ENCODE measurements at places on chromosomes 5 and 9.
A peak's percentile ranks its signal among the peaks of the same experiment; 100 is the strongest.

DNA sequence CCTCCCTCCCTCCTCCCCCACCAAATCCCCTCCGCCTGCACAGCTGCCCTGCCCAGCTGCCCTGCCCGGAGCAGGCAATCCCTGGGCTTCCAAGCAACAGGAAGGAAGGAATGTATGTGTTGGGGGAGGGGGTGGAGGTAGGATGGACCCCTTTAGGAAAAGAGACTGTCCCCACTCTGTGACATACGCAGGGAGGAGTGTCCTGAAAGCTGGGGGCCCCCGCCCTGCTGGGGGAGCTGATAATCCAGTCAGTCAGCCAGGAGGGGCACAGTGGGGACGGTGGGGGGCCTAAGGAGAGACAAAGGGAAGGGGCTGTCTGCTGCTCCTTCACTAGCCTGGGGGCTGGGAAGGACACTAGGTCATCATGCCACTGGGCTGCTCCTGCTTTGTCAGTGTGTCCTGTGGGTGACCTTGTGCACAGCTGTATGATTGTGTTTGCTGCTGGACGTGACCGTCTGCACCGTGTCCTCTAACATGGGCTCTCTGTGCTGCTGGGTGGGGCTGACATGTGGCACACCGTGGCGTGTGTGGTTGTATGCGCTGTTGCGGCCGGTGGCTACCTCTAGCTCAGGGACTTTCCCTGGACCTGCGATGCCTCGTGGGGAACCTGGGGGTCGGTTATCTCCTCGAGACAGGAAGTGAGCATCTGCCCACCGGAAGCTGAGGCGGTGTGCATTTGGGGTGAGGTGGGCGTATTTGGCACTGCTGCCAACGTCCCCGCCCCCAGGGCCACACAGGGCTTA is 3.0 kb downstream of the N4BP3 start:
- DNase-seq: no peak

- DNase-seq: no peak
These were observed 137.7 kb upstream of the ALDH1B1 start for GRCh38 chr9:38254756-38255155.

GRCh38 chr9:121748074-121748473 is 96.6 kb downstream of the DAB2IP start:
- no peak for DNase-seq

GRCh38 chr9:30020161-30020560 is 2364.3 kb upstream of the ACO1 start:
- DNase-seq: no peak

- no peak for DNase-seq
These were observed 40.6 kb downstream of the SIL1 start for GRCh38 chr5:139157556-139157955.

- DNase-seq: peak; percentile 98
These were observed 163.9 kb downstream of the PIK3R1 start for GRCh38 chr5:68379275-68380036.

DNA sequence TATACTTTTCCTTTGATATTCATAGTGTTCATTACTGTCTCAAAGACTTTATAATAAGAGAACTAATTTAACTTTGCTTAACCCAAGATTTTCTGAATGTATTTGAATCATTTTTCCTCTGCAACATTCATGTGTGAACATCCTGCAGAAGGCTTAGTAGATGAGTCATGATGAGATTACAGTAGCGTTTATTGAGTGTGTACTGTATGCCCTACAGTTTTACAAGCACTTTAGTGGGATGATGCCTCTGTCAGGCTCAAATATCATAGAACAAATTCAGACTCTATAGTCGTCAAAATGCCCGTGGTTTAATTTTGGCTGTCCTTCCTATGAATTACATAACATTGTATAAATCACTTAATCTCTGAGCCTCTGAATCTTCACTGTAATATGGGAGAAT is 41.2 kb downstream of the FYB1 start:
- peak; percentile 82 for DNase-seq

DNA sequence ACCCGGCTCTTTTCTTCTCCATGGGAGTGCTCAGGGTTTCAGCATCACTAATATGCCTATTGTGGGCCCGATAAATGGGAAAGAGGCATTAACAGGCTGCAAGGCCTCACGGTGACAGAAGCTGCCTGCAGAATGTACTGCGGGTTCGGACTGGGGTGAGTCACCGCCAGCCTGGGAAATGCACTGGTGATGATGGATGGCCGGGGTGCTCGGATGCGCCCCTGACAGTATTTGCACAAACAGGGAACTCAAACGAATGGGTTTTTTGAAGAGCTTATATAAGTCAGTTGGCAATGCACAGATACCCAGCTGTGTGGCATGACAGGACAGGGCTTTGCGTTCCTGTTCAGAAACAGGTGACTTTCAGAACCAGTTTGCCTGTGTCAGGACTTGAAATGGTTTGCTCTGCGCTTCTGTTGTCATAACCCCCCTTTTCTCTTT is 42.0 kb upstream of the PITX1 start:
- no peak for DNase-seq

DNA sequence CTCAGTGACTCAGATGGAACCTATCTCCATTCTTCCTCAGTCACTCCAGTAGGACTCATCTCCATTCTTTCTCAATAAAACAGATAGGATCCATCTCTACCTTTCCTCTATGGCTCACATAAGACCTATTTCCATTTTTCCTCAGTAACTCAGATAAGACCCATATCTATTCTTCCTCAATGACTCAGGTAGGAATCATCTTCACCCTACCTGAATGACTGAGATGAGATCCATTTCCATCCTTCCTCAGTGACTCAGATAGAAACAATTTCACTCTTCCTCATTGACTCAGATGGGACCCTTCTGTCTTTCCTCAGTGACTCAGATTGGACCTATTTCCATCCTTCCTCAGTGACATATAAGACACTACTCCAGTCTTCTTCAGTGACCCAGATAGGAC is 165.1 kb downstream of the FBXO4 start:
- DNase-seq: no peak

- DNase-seq: no peak
These were observed 478.1 kb upstream of the CDH9 start for GRCh38 chr5:27516437-27516836.

- peak; percentile 70 for DNase-seq
These were observed 25.1 kb upstream of the CDKN2AIPNL start for GRCh38 chr5:134436523-134437339.

DNA sequence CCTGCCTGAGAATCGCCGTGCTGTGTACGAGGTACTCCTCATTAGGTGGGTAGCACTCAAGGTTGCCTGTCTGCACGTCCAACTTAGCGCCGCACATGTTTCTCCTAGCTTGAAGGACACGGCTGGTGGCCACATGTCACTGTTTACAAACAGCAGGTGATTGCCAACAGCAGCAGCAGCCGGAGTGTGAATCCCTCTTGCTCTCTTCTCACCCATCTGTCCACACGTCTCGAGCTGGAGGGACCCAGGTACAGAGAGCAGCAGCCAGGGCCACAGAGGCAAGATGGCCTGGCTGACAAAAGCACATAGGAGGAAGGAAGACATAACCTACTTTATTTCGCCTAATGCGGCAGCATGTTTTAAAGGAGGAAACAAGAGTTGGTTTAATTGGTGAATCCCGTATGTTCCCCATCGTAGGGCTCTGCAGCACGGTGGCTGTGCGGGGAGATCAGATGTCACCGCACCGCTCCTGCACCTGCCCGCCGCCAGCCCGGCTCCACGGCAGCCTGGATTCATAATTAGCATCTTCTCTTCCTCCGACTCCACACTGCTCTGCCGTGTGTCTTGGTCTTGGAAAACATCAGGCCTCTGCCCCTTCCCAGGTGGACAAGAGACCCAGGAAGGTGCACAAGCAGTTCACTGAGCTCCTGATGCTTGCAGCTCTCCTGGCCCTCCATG is 201.6 kb upstream of the IRX1 start:
- DNase-seq: no peak

- DNase-seq: no peak
These were observed 22.2 kb upstream of the FABP6 start for GRCh38 chr5:160207061-160207460.

GRCh38 chr5:63697811-63698210 is 264.4 kb downstream of the HTR1A start:
- no peak for DNase-seq

GRCh38 chr5:135491552-135492318 is 39.6 kb upstream of the TIFAB start:
- DNase-seq: no peak

- DNase-seq: no peak
These were observed 99.8 kb upstream of the SARDH start for GRCh38 chr9:133837627-133838597.

DNA sequence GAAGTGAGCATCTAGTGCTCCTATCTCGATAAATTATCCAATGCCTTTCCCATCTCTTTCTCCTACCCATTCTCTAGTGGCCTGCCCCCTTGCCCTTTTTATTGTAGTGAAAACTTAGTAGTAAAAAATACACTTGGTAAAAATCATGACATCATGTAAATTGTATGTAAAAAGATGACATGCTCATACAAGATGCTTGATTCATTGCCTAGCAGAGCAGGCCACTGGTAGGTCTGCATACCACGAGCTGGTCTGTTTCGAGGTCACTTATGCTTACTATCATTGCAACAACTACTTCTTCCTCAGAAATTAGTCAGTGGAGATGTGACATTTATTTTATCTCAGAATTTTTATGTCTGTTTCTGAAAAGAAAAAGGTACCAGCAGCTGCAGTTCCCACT is 177.3 kb downstream of the C9orf152 start:
- DNase-seq: peak; percentile 48

DNA sequence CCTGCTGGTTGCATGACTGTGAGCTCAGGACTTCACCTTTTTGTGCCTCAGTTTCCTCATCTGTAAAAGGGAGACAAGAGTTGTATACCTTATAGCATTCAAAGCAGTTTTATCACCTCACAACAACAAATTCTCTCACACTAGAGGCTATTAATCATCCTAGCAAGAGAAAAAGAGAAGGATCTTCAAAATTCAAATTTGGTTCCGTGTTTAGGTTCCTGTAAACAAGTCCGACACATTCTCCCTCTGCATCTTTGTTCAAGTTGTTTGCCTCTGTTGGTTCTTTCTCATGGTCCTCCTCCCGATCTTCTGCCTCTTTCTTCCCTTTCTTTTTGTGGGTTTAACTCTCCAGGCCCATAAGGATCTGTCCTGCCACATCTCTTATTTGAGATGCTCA is 218.0 kb downstream of the PIK3R1 start:
- DNase-seq: no peak

DNA sequence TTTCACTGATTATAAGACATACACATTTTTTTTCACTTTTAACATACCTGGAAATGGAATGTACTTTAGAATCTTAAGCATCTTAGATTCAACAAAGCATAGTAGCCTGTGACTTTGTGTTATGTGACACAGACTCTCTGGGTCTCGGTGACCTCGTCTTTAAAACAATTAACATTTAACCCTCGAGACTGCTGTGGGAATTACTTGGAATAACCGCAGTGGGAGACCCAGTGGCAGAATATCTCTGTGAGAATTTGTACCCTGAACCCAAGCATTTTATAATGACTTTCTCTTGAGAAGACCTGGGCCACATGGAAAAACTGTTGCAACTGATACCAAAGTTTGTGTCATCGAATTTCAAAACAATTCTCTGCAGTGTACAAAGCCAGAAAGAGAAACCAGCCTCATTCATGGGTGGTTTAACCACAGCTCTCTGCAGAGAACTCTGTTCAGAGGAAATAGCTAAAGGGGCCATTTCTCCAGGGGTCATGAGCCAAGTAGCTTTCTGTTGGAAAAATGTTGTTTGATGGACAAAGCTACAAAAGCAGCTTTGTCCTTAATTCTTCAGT is 10.0 kb upstream of the RETREG1 start:
- no peak for DNase-seq

DNA sequence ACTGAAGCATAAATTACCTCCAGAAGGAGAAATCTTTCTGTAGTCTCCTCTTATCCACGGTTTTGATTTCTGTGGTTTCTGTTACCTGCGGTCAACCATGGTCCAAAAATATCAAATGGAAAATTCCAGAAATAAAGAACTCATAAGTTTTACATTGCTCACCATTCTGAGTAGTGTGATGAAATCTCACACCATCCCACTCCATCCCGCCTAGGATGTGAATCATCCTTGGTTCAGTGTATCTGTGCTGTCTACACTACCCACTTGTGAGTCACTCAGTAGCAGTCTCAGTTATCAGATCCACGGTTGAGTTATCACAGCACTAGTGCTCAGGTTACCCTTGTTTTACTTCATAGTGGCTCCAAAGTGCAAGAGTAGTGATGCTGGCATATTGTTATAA is 371.2 kb downstream of the NFIB start:
- no peak for DNase-seq

DNA sequence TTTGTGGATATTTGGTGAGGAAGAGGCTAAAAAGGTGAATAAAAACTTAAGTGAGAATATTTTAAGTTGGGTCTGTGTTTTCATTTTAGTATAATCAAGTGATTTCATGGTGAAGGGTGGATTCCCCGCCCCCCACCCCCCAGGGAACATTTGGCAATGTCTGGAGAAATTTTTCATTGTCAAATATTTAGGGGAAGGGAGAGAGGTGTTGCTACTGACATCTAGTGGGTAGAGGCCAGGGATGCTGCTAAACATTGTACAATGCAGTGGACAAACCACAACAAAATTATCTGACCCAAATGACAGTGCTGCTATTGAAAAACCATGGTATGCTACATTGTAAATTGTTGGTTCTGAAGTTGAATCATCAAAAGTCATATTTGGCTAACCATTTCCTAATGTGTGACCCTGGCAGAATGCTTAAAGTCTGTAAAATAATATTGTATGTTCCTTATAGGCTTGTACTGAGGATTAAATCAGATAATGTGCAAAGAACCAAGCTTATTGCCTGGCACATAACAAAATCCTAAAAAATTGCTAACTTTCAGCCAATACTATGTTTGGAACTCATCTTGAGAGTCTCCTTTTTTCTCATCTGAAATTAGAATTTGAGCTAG is 5.6 kb downstream of the C5orf24 start:
- DNase-seq: peak; percentile 12

GRCh38 chr5:27412384-27412783 is 374.0 kb upstream of the CDH9 start:
- DNase-seq: peak; percentile 92

DNA sequence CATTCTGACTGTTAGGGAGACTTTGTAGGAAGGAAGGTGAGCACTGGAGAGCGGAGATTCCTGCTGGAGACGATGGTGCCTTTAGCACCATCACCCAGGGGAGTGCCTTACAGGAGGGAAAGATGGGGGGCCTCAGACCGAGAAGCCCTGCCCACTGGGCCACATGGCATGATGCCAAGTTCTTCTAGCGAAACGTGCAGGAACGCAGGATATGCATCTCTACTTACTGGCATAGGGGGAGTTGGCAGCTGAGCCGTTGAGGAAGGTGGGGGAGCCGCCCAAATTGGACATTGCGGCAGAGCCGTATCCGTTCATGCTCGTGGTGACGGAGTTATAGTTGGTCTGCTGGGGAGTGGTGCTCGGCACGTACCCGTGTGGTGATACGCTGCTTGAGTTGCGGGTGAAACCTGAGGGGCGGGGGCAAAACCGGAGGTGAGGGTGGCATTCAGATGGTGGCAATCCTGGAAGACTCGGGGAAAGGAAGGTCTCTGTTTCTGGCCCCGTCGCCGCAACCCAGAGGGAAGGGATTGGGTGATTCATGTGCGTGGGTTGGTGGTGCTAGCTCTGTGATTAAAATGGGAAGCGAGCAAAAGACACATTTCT is 387.7 kb downstream of the EBF1 start:
- DNase-seq: no peak

GRCh38 chr9:127397646-127398274 is 791 bp downstream of the SLC2A8 start:
- DNase-seq: peak; percentile 62

GRCh38 chr5:153565822-153566221 is 75.4 kb downstream of the GRIA1 start:
- no peak for DNase-seq

GRCh38 chr9:16637911-16638310 is 232.6 kb downstream of the BNC2 start:
- no peak for DNase-seq

Measured in umbilical cord (tissue), 2 donors.